ENCODE measurements at places on chromosomes 7 and 10. TPM values are rescaled to one million over a fixed set of nuclear protein-coding genes. Genes with fewer than 3 reads are reported as not detected.
A peak's percentile ranks its signal among the peaks of the same experiment; 100 is the strongest.

SERPINE1 gene
- total RNA-seq, result not detected

FEZF1 gene
- total RNA-seq, result not detected

HMX2 gene
- not detected for total RNA-seq

PON1 gene
- total RNA-seq, result not detected

TAS2R5 gene
- total RNA-seq, result 3.6 TPM

ZNF804B gene
- not detected for total RNA-seq

XRCC2 gene
- 1.2 TPM for total RNA-seq

CBLL1 gene
- 49.9 TPM for total RNA-seq

DNA sequence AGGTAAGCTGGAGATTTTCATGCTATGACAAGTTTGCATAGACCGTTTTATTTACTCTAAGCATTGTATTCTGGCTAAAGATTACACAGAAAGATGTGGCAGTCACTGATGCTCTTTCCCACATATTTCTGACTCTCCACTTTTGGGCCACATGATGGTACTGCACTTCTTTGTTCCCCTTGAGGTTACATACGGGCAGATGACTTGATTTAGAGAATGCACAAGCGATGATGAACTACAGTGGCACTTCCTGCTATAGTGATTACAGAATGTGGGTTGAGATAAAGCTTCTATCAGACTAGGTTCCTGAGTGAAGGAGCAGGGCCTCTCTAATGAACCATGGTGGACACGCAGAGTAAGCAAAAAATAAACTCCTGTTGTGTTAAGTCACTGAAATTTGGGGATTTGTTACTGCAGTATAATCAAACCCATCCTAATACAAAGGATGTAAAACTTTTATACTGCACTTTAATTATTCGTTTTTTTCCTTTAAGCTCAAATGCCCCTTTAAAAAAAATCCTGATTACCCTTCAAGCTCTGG, 177.9 kb downstream of the TAX1BP1 start:
- H3K27me3 ChIP-seq, result no peaks in the 10 kb centered on the region
- H3K27ac ChIP-seq, result no peak overlapping the region
- no peak for DNase-seq
- H3K4me3 ChIP-seq, result no peak overlapping the region

DNA sequence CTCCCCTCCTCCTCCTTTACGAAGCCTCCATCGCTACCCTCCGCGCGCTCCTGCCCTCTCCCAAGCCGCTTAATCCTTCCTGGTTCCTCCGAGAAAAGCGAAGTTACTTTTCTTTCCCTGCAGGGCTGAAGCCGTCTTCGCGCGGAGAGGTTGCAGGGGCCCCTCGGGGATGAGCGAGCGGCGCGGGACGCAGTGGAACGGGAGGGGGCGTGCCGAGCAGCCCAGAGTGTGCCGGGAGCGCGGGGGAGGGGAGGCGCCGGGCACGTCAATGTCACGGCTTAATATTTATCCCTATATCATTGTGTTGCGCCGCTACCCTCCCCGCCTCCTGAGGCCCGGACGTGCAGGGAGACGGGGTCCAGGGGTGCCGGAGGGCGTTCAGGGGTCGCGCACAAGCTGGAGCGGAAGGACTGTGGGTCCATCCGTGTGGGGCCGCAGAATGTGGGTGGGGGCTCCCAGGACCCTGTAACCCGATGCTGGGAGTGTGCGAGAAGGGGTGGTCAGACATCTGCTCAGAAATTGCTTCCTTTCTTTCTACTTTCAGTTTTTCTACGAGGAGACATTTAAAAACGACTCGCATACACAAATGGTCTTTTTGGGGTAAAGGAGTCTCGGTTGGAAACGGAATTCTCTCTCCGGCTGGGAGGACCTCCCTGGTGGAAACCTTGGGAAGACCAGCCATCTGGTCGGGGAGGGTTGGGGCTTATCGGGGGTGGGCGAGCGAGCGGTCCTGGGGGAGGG, 2.4 kb downstream of the CDK6 start:
- no peaks in the 10 kb centered on the region for H3K27me3 ChIP-seq
- peak overlapping the region; percentile 88 for H3K4me3 ChIP-seq
- peak; percentile 82 for DNase-seq

- H3K4me1 ChIP-seq, result no peaks in the 10 kb centered on the region
- DNase-seq, result no peak
- H3K27ac ChIP-seq, result no peak overlapping the region
- H3K27me3 ChIP-seq, result no peaks in the 10 kb centered on the region
- no peak overlapping the region for H3K4me3 ChIP-seq
Measured at GRCh38 chr10:106947643-106948042, 216.9 kb downstream of the SORCS1 start.

DNA sequence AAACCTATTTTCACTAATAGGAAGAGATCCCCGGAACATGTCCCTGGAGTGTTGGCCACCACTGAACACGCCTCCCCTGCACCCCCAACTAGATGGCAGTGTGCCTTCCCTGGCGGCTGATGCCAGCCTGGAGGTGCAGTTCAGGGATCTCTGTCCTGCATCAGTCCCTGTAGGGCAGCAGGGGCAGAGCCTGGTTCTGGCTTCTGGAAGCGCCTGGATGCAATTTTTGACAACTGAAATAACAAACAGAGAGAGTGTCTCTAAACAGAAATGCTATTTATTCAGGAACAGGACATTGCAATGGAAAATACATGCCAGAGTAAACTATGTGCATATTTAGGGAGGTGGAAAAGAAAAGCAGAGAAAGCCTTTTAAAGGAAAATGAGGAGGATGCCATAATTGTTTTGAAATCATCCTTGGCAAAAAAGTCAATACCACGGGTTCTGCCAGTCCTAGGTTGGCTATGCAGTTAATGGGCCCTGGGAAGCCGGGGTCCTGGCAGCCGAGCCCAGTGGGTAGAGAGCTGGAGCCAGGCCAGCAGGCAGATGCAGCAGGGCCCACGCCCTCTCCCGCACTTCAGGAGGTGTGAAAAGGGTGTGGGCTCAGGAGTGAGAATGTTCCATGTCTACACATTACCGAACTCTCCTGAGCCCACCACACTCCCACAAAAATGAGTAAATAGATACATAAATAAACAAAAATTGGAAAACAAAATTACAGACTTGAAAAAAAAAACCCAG, 18.5 kb downstream of the ANTXRL start:
- no peak overlapping the region for H3K4me3 ChIP-seq
- no peaks in the 10 kb centered on the region for H3K27me3 ChIP-seq
- H3K27ac ChIP-seq, result no peak overlapping the region
- H3K4me1 ChIP-seq, result peaks cover 8% of the 10 kb centered on the region

DNA sequence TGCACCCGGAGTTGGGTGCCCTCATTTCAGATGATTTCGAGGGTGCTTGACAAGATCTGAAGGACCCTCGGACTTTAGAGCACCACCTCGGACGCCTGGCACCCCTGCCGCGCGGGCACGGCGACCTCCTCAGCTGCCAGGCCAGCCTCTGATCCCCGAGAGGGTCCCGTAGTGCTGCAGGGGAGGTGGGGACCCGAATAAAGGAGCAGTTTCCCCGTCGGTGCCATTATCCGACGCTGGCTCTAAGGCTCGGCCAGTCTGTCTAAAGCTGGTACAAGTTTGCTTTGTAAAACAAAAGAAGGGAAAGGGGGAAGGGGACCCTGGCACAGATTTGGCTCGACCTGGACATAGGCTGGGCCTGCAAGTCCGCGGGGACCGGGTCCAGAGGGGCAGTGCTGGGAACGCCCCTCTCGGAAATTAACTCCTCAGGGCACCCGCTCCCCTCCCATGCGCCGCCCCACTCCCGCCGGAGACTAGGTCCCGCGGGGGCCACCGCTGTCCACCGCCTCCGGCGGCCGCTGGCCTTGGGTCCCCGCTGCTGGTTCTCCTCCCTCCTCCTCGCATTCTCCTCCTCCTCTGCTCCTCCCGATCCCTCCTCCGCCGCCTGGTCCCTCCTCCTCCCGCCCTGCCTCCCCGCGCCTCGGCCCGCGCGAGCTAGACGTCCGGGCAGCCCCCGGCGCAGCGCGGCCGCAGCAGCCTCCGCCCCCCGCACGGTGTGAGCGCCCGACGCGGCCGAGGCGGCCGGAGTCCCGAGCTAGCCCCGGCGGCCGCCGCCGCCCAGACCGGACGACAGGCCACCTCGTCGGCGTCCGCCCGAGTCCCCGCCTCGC, at the start of gene EGFR:
Gene EGFR (plus strand): TSS at position 657 of the 830 bp plus-strand sequence. CDS start 261 bp downstream, outside the sequence.
- H3K4me3 ChIP-seq, result no peak within 1 kb of the TSS
- no peak within 1 kb of the TSS for H3K27ac ChIP-seq
- H3K36me3 ChIP-seq, result no peaks in the 10 kb centered on the region

DNA sequence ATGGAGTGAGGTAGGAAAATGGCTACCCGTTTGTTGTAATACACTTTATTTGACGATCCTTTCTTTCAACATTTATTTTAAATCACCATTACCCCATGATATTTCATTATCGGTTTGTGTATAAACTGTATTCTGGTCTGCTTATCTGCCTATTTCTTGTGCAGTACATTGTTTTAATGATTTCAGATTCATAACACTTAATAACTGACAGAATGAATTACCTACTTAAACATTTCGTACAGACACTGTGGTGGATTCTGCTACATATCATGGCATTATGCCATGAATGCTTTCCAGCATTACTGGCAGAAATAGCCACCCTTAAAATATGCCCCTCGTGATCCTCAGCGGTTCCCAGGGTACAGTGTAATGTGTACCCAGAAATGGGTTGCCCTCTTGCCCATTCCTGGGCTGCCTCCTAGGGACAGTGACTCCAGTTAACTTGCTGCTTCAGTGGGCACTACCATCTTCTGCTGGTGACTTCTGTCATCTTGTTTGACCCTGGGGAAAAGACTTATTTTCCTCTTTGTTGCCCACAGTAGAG, 74.5 kb downstream of the C1GALT1 start:
- H3K27ac ChIP-seq, result peak overlapping the region; percentile 80
- H3K27me3 ChIP-seq, result no peaks in the 10 kb centered on the region
- no peak overlapping the region for H3K4me3 ChIP-seq
- H3K36me3 ChIP-seq, result no peaks in the 10 kb centered on the region

- DNase-seq, result no peak
- peaks cover 43% of the 10 kb centered on the region for H3K36me3 ChIP-seq
- no peaks in the 10 kb centered on the region for H3K4me1 ChIP-seq
- H3K27me3 ChIP-seq, result no peaks in the 10 kb centered on the region
- H3K4me3 ChIP-seq, result no peak overlapping the region
- H3K27ac ChIP-seq, result no peak overlapping the region
Measured at GRCh38 chr10:92031580-92031979, 108.0 kb downstream of the BTAF1 start.

DNA sequence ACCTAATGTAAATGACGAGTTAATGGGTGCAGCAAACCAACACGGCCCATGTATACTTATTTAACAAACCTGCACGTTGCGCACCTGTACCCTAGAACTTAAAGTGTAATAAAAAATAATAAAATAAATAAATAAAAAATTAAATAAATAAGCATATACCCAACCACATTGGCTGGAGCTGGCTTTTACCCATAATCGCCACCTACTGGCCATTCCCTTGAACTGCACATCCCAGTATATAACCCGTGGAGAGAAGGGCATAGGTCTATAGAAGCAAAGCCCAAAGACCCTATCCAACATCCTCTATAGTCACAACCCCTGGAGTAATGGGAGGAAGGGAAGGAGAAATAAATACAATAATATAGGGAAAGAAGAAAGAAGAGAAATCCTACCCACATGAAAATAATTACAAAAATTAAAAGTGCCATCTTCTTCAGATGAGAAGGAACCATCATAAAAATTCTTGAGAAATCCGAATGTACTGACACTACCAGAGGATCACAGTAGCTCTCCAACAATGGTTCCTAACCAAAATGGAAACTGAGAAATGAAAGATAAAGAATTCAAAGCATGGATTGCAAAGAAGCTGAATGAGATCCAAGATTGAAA, 65.6 kb downstream of the TWIST1 start:
- no peaks in the 10 kb centered on the region for H3K27me3 ChIP-seq
- no peaks in the 10 kb centered on the region for H3K4me1 ChIP-seq
- H3K27ac ChIP-seq, result no peak overlapping the region

GRCh38 chr10:107033799-107034422, 130.6 kb downstream of the SORCS1 start:
- H3K27ac ChIP-seq, result no peak overlapping the region
- no peaks in the 10 kb centered on the region for H3K36me3 ChIP-seq
- no peak overlapping the region for H3K4me3 ChIP-seq
- no peaks in the 10 kb centered on the region for H3K27me3 ChIP-seq
- no peaks in the 10 kb centered on the region for H3K4me1 ChIP-seq

DNA sequence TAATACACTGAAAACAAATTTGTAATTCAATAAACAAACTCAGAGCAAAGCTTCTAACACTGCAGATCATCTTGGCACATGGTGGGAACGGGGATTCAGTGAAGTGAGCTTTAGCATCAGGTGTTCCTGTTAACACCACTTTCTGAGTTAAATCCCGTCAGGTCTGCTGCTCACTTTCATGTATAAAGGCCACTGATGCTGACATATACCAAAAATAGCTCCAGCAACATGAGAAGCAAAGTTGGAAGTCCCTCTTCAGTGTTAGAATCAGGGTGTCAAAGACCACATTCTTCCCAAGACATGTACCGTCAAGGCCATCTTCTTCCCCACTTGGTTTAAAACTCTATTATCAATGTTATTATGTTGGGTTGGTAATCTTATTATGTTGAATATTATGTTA, 11.7 kb upstream of the CACNA2D1 start:
- no peaks in the 10 kb centered on the region for H3K4me1 ChIP-seq
- no peak for DNase-seq
- H3K27ac ChIP-seq, result no peak overlapping the region
- no peak overlapping the region for H3K4me3 ChIP-seq
- H3K36me3 ChIP-seq, result no peaks in the 10 kb centered on the region

DNA sequence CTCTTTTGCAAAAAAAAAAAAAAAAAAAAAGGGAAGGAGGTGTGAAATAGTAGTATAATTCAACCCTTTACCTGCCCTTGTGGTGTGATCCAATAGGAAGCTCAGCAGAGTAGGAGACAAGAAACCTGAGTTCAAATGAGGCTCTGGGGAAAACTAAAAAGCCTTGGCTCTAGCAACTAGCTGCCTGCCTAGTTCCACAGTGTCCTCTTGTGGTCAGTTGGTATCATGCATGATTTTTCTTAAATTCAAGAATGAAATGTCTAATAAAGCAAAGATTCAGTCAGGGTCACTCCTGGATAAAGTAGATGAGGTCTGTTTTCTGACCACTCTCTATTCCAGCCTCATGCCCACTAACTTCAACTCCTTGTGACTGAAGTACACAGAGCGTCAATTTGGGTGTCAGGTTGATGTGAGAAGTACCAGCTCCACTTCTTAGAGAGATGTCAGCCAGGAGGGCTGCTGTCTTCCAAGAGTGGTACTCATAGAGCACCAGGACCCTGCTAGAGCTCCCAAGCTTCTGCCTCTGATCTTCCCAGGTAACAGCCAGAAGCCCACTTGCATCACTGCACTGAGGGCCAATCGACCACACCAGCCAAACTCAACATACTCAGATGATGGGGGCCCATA, 10.5 kb downstream of the LSM5 start:
- no peaks in the 10 kb centered on the region for H3K36me3 ChIP-seq
- DNase-seq, result peak; percentile 24
- no peak overlapping the region for H3K4me3 ChIP-seq
- H3K27ac ChIP-seq, result no peak overlapping the region

DNA sequence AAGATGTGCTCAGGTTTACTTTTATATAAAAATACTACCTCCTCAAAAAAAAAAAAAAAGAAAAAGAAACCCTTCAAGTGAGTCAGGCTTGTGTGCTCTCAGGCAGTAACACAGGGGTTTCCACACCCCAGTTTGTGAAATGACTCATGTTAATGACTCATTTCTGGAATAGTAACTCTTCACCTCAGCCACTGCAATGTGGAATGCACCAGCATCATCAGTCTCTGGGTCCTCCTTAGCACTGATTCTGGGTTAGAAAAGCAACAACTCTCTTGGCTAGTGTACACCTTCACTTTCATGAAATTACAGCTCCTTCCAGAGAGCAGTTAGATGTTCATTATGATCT, 110.6 kb downstream of the EMX2 start:
- no peaks in the 10 kb centered on the region for H3K4me1 ChIP-seq
- no peak for DNase-seq
- no peak overlapping the region for H3K27ac ChIP-seq
- H3K36me3 ChIP-seq, result no peaks in the 10 kb centered on the region

Measured in B cell (primary cell).